Thoracic aorta (tissue), 2 donors: ENCODE measurements at places on chromosomes 7 and 10. TPM values are rescaled to one million over a fixed set of nuclear protein-coding genes. Genes with fewer than 3 reads are reported as not detected.

DNA sequence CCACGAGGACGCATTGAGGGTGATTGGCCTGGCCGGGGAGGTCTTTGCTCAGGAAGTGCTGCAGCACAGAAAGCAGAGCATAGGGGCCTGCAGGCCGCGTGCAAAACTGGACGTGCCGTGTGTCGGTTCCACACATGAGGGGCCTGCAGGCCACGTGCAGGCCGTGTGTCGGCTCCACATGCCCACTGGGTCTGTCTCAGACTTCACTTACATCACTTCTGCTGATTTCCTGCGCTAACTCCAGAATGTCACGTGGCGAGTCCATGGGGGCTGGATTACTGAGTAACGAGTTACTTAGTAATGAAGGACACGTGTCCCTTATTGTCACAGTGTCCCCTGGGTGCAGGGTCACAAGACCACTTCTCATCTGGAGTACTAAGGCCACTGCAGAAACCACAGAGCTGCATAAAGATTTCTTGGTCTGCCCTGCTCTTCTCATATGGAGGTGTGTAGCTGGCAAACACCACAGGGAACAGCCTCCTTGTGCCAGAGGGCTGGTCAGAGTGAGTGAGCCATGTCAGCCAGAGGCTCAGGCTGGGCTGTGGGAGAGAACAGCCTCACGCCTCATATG lies 60.8 kb downstream of the GDI2 start:
- H3K4me3 ChIP-seq: no peak overlapping the region
- no peak for DNase-seq
- peaks cover 24% of the 10 kb centered on the region for H3K4me1 ChIP-seq
- no peaks in the 10 kb centered on the region for H3K27me3 ChIP-seq

DNA sequence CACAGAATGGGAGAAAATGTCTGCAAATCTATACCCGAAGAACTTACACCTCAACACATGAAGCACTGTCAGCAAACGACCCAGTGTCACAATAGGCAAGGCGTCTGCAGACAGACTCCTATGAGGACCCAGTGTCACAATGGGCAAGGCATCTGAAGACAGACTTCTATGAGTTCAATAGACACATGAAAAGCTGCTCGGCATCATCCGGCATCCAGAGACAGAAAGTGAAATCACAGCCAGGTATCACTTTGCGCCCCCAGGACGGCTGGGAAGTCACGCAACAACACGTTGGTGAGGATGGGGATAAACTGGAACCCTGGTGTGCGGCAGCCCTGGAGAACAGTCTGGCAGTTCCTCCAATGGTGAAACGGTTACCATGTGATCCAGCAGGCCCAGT lies 273.2 kb downstream of the ELFN1 start:
- H3K27ac ChIP-seq: no peak overlapping the region
- H3K27me3 ChIP-seq: no peaks in the 10 kb centered on the region
- no peak overlapping the region for H3K4me3 ChIP-seq

- H3K4me1 ChIP-seq: peaks cover 16% of the 10 kb centered on the region
- DNase-seq: no peak
- peak overlapping the region; percentile 35 for H3K27ac ChIP-seq
- no peaks in the 10 kb centered on the region for H3K36me3 ChIP-seq
Observed at GRCh38 chr7:92835851-92836488, 403 bp downstream of the CDK6 start.

Gene FOXI2
- total RNA-seq: not detected

Gene DNAJC12
- total RNA-seq: 1.2 TPM
